Erythroblast (primary cell): ENCODE measurements at places on chromosomes 3 and 15.
A peak's percentile ranks its signal among the peaks of the same experiment; 100 is the strongest.

- no peak for DNase-seq
These were observed 7.5 kb downstream of the SOX2 start for GRCh38 chr3:181718987-181719911.

DNA sequence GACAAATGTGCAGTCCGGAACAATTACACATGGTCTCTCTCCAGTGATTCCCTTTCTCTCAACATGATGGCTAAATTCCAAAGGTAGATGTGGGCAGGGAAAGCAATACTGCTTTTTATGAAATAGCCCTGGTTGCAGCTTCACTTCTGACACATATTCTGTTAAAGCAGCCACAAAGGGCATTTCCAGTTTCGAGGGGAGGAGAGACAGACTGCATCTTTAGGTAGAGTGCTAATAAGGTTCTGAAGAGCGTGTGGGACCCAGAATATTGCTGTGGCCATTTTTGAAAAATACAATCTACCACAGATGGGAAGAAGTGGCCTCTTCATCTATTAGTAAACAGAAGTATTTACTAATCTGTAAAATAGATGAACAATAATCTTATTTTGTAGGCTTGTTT lies 139.3 kb upstream of the PEX5L start:
- no peak for DNase-seq

DNA sequence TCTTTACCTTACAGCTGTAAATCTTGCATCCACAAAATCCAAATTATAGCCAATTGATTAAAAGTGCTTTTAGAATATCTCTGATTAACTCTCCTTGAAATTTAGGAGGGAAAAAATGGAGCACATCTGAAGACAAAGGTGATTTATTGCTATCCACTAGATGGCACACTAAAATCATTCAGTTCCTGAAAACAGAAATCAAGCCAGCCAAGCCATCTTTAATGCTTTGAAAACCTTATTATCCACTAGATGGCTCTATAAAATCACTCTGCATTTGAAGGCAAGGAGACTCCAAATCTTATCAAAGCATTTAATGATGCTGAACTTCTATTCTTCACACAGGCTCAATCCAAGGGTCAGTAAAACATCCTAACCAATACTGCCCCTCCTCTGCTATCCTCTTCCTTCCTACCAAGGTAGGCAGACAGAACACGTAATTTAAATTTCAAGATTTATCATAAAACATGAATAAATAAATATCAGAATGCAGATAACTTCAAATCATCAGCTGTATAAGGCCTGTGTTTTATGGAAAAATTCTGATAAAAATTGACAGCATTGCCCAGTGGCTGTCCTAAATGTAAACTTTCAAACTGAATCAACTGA lies 48.4 kb downstream of the GOLIM4 start:
- peak; percentile 84 for DNase-seq

GRCh38 chr3:169615833-169616232 lies 47.7 kb downstream of the MECOM start:
- DNase-seq: no peak

- DNase-seq: no peak
These were observed 113.2 kb upstream of the TJP1 start for GRCh38 chr15:29935296-29936004.

- DNase-seq: no peak
These were observed 85.1 kb downstream of the CRYGS start for GRCh38 chr3:186459108-186459467.

GRCh38 chr3:10354361-10355015 lies 33.6 kb upstream of the SEC13 start:
- no peak for DNase-seq

- DNase-seq: no peak
These were observed 42.4 kb downstream of the REC114 start for GRCh38 chr15:73485372-73485771.

- DNase-seq: no peak
These were observed 13.0 kb upstream of the RAMAC start for GRCh38 chr15:82972990-82973389.

DNA sequence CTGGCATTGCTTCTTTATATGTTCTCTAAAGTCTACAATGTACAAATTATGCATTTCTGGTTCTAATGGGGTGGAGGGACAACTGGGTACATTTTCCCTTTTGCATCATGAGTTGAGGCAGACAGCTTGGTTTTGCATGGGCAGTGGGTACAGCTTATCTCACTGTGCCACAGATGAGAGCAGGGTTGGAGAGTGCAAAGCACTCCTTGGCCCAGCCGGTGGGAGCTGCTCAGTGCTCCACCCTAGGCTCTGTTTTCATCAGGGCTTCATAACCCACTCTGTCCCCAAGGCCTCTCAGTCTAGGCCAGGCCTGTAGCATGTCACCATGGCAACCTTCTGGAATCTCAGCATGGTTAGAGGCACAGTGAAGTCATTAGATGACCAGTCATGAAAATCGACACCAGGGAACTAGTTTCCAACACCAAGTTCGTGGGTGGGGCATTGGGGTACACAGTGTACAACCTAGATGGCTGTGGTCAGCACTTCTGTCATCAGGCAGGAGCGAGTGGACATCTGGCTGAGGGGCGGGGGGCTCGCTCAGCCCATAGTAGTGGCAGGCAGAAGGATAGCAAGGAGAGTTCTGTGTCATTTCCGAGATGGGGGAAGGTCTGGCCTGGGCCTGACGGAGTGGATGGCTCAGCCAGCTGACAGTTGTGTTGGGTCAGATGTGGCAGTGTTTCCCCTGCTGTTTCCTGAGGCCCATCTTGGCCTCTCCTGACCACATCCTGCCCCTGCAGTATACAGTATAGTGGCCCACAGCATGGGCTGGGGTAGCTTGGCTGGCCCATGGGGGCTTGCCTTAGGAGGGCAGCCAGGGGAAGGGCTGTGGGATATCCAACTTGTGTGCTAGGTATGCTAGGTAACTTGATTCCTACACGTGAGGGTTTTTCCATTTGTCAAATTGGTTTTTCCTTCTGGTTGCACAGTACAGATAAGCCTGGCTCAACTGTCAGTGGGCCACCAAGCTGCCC lies 75.7 kb upstream of the PRR23C start:
- no peak for DNase-seq

DNA sequence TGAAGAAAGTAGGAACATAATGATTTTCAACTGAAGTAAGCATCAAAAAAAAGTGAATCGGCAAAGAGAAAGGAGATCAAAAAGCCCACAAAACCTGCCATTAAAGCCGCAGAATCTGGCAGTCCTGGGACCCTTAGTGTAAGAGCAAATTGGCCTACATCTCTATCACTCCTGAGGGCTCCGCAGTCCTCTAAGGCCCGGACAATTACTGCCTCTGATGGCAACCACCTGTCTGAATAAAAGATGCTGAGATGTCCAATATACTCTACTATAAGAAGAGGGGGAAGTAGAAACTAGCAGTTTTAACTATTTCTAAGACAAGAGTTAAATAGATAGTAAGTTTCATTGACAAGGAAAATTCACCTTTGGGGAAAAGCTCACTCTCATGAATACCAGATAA lies 20.3 kb downstream of the WDR72 start:
- no peak for DNase-seq

DNA sequence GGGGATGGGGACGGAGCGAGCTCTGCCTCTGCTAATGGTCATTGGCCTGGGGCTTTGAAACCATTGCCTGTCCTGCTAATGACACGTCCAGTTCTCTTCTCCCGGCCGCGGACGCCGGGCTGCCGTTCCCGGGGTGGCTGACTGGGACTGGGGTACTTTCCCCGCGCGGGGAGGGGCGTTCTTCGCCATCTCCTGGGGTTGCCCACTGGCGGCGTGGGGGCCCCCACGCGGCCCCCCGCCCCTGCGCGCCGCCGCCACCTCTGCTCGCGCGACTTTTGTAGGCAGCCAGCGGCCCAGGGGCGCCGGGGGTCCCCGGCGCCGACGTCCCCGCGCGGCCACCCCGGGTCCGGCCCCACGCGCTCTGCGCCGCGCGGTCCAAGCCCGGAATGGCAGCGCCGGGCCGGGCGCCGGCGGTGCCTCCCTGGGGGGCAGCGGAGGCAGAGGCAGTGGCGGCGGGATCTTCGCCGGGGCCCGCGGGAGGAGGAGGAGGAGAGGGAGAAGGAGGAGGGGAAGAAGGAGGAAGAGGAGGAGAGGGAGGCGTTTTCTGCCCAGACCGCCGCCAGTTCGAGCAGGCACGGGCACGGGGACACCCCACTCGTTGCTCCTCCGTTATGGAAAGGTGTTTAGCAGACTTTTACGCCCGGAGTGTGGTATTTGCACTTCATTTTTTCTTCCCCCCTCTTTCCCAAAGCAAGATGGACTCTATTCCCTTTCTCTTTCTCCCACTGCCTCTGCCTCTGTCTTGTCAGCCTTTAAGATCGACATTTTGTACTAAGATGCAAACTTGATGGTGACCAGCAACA lies 2.3 kb downstream of the BBX start:
- peak; percentile 67 for DNase-seq

GRCh38 chr3:50202353-50203112 lies 2.5 kb upstream of the SLC38A3 start:
- no peak for DNase-seq

GRCh38 chr3:128749035-128749434 lies 23.1 kb downstream of the RAB7A start:
- DNase-seq: no peak

GRCh38 chr15:39177561-39177960 lies 403.3 kb upstream of the THBS1 start:
- no peak for DNase-seq

DNA sequence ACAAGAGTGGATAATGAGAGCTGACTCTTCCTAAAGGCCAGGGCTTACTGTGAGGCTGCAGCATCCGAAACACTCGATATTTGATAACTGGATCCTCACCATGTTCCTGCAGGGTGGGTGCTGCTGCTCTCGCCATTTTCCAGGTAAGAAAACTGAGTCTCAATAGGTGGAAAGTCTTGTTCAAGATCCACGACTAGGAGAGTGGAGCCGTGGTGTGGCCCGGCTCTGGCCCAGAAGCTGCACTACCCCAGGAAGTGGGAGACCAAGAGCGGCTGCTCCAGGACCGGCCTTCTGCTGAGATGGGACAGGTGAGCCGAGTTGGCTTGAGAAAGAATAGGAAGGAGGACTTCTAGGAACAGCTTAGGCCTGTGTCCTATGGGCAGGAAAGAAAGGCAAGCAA lies 121.6 kb downstream of the SMAD6 start:
- no peak for DNase-seq

DNA sequence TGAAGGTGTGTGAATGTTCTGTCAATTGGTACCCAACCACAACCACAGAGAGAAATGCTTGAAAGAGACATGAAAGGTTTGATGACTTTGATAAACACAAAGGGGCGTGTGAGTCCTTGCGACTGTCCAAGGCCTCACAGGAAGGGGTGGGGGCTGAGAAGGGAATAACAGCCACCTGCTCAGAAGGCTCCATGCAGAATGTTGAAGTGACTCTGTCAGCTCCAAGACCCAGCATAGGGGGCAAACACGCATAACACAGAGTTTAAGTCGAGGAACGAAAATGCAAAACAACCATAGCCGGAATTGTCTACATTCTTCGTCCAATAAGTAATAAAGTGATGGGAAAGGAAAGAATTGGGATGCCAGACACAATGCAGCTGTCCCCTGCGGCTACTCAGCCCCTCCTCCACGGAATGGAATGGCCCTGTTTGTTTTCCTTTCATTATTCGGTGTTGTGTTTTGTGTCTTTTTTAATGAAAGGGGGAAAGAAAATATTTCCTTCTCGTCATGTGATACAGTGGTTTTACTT lies 19.9 kb downstream of the TMEM212 start:
- DNase-seq: no peak

DNA sequence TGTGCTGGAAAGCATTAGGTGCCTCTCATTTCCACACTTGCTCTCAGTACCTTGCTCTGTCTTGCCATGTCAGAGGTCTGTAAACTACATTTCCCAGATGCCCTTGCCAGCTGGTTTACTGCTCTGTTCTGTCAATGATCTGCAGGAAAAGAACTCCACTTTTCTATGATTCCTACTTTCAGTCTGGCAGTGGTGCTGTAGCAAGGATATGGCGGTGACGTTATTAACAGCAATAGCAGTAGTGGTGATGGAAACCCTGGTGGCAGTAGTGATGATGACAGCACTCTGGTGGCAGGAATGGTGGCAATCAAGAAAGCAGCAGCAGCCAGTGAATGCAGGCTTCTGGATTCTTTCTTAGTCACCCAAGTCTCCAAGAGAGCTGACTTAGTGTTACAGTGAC lies 665.2 kb downstream of the DIPK2A start:
- no peak for DNase-seq

GRCh38 chr3:102714567-102714966 lies 279.8 kb downstream of the ZPLD1 start:
- no peak for DNase-seq

GRCh38 chr3:58999774-59000160 lies 50.1 kb downstream of the CFAP20DC start:
- peak; percentile 63 for DNase-seq

DNA sequence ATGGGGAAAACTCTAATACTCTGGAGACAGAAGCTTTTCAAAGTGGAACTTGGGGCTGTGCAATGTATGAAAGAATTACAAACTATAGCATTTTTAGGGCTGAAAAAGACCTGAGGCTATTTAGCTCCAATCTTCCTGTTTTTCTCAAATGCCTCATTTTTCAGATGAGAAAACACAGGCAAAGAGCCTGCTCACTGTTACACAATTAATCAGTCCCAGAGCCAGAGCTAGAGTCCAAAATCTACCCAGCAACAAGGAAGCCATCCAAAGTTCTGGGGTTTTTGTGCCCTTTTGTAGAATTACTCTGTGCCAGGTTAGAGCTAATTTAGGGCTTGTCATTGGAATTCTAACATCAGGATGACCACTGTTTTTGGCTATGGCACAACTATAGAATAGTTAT lies 45.5 kb downstream of the GPR149 start:
- DNase-seq: no peak

GRCh38 chr3:65182682-65183081 lies 494.9 kb upstream of the ADAMTS9 start:
- DNase-seq: no peak

GRCh38 chr3:56930706-56931105 lies 129.0 kb upstream of the ARHGEF3 start:
- DNase-seq: no peak

DNA sequence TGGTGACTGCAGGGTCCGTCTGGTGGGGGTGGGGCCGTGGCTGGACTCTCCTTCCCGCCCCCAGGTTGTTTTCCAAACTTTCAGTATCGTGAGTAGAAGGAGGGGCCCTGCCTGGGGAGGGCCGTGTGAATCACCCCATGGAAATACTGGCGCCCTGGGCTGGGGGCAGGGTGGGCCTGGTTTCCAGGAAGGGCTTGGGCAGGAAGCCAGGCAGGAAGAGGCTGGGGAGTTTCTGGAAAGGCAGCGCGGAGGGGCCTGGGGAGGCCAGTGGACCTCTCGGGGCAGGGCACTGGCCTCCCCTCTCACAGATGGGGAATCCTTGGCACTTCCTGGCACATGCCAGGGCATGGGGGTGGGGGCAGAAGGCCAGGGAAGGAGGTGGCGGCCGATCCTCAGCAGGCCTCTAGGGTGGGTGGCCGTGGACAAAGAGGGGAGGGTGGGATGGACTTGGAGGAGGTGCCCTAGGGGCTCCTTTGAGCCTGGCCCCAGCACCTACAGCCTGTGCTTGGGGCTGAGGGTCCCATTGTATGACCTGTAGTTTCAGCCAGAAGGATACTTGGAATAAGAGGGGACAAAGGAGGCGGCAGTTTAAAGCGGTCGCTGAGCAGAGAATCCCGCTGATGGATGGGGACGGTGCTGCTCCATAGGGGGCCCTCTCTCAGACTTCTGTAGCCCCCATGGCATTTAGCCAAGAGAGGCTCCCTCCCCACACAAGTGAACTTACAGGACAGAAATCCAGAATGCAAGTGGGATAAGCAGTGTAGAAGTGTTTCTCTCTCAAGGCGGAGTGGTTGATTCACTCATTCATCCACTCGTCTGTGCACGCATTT lies 56.5 kb upstream of the GATA2 start:
- peak; percentile 48 for DNase-seq
